ENCODE measurements at places on chromosomes 5 and 9. TPM values are rescaled to one million over a fixed set of nuclear protein-coding genes. Genes with fewer than 3 reads are reported as not detected.

- H3K27me3 ChIP-seq = no peaks in the 10 kb centered on the region
- H3K36me3 ChIP-seq = no peaks in the 10 kb centered on the region
- DNase-seq = no peak
- no peaks in the 10 kb centered on the region for H3K4me1 ChIP-seq
- no peak overlapping the region for H3K4me3 ChIP-seq
- H3K27ac ChIP-seq = no peak overlapping the region
Observed at GRCh38 chr5:131563434-131564228, 71.4 kb downstream of the RAPGEF6 start.

- H3K36me3 ChIP-seq = peaks cover 2% of the 10 kb centered on the region
- no peak overlapping the region for H3K4me3 ChIP-seq
- no peak overlapping the region for H3K27ac ChIP-seq
- peaks cover 13% of the 10 kb centered on the region for H3K4me1 ChIP-seq
- DNase-seq = no peak
Observed at GRCh38 chr9:114275246-114276004, 47.5 kb upstream of the ORM1 start.

DNA sequence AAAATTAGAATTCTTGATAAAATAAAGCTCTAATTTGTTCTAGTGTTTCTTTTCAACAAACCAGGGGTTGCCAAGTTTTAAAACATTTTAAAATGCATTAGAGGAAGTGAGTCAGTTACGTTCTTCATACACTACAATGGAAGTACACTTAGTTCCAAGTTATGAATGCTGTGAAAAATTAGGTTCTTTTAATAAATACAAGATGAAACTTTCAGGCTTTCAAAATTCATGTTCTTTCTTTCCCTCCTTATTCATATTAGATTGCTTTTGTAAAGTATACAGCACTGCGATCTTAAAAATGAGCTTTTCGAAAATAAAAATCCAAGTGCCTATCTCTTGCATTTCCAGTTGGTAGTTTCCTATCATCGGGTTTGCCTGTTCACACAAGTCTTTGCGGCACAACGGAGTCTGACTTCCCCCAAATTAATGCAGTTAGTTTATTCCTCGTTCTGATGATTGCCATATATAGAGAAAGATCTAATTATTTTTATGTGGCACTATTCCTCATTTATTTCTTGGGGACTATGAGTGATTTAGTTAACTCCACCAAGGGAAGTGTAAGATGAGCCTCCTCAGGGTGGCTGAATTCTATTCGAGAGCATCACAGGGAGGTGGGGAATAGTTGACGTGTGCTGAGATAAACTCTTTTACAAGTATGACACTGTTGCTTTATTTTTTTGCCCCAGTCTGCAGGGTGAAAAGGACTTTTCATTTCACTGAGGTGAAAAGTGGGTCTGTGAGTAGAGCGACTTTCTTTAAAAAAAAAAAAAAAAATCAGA is 238.2 kb downstream of the CD180 start:
- no peaks in the 10 kb centered on the region for H3K27me3 ChIP-seq
- peaks cover 2% of the 10 kb centered on the region for H3K4me1 ChIP-seq
- peak overlapping the region; percentile 75 for H3K27ac ChIP-seq
- peak overlapping the region; percentile 65 for H3K4me3 ChIP-seq

The HSPB3 gene
- polyA plus RNA-seq = 5.3 TPM

DNA sequence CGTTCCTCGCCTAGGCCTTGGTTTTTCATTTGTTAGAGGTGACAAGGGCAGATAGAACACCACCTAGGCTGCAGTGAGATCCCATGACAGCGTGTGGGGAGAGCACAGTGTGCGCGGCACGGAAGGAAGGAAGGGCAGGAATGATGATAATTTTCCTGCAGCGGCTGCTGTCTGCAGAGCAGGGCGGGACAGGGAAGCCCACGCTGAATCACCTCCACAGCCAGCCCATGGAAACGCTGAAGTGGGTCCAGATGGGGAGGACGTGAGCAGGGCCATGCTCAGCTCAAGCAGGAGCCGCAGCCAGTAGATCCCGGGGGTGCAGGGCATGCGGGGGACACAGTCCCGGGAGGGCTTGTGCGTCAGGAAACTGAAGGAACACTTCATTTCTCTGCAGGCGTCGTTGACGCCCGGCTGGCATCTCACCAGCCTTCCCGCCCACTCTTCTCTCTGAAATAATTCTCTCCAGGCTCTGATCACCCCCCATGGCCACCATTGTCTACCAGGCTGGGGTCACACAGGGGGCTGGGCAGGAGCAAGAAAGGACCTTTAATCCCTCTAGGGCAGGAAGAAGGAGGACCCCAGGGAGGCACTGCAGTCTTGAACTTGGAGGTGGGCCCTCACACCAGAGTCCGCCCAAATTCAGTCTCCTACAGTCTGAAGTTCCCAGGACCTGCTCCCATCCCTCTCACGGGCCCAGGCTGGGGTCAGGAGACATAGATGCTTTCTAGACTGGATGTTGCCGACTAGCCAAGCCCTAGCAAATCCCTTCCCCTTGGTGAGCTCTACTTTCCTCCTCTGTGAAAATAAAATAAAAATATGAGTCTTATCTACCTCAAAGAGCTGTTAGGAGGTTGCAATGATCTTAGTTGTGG is 20.9 kb upstream of the SYNPO start:
- no peaks in the 10 kb centered on the region for H3K36me3 ChIP-seq
- peak; percentile 72 for DNase-seq

GRCh38 chr5:67732921-67733320 is 482.6 kb upstream of the PIK3R1 start:
- no peak overlapping the region for H3K4me3 ChIP-seq
- no peaks in the 10 kb centered on the region for H3K27me3 ChIP-seq
- H3K27ac ChIP-seq = no peak overlapping the region
- no peaks in the 10 kb centered on the region for H3K4me1 ChIP-seq

Measured in fibroblast of lung (primary cell).